ENCODE measurements at places on chromosomes 5 and 9. TPM values are rescaled to one million over a fixed set of nuclear protein-coding genes. Genes with fewer than 3 reads are reported as not detected.

The CDX1 gene
- total RNA-seq = not detected

The PCDHB9 gene
- total RNA-seq = not detected

The POLR3G gene
- 16.6 TPM for total RNA-seq

The STC2 gene
- 37.3 TPM for total RNA-seq

The NRARP gene
- 2.5 TPM for total RNA-seq

The THBS4 gene
- 0.23 TPM for total RNA-seq

The MSANTD3 gene
- total RNA-seq = 60.6 TPM

The ERAP2 gene
- total RNA-seq = 1.3 TPM

The PLAC8L1 gene
- 0.31 TPM for total RNA-seq

The BTNL8 gene
- total RNA-seq = not detected

The CER1 gene
- not detected for total RNA-seq

The FBN2 gene
- 18.3 TPM for total RNA-seq

The MATR3 gene
- 152 TPM for total RNA-seq

The ARID3C gene
- 0.21 TPM for total RNA-seq

The LCP2 gene
- not detected for total RNA-seq

The PFN3 gene
- total RNA-seq = not detected

The FOXD4L4 gene
- 0.07 TPM for total RNA-seq

The PRDM12 gene
- total RNA-seq = 0.21 TPM

The ZBTB26 gene
- total RNA-seq = 2.0 TPM

The PCDHGA2 gene
- 0.62 TPM for total RNA-seq

The SLC6A3 gene
- 0.97 TPM for total RNA-seq

The PCDHA9 gene
- total RNA-seq = not detected

The TMEM141 gene
- total RNA-seq = 78.9 TPM

The LVRN gene
- total RNA-seq = not detected

The IRX2 gene
- 1.7 TPM for total RNA-seq

The FSTL4 gene
- total RNA-seq = 4.9 TPM

The PELO gene
- total RNA-seq = 17.9 TPM

The PCDHA1 gene
- 0.29 TPM for total RNA-seq

The CYLC2 gene
- total RNA-seq = not detected

The FABP6 gene
- total RNA-seq = 0.53 TPM

The ENG gene
- 0.15 TPM for total RNA-seq

The ZNF608 gene
- total RNA-seq = 0.77 TPM

The CCL27 gene
- total RNA-seq = not detected

The PLPP7 gene
- total RNA-seq = not detected

The INSL6 gene
- total RNA-seq = not detected

The TSLP gene
- not detected for total RNA-seq

The FRMD3 gene
- total RNA-seq = 4.7 TPM

The STK32A gene
- 0.24 TPM for total RNA-seq

The NTRK2 gene
- not detected for total RNA-seq

The AUH gene
- 10.1 TPM for total RNA-seq

The GARIN3 gene
- total RNA-seq = not detected

The NMUR2 gene
- 0.10 TPM for total RNA-seq

The CCDC180 gene
- total RNA-seq = 1.2 TPM

The TRPM3 gene
- total RNA-seq = not detected

The ADAMTSL2 gene
- not detected for total RNA-seq

The PCDHGA5 gene
- 0.13 TPM for total RNA-seq

The DMRT3 gene
- total RNA-seq = not detected

The ADAMTS2 gene
- total RNA-seq = 0.10 TPM

The SPINK13 gene
- not detected for total RNA-seq

The RANBP17 gene
- 2.4 TPM for total RNA-seq

The PHF24 gene
- 0.14 TPM for total RNA-seq

The PPP2R2B gene
- total RNA-seq = 0.08 TPM

The SPATA31D4 gene
- total RNA-seq = not detected

The C5orf34 gene
- total RNA-seq = 5.3 TPM

The CYSRT1 gene
- 4.6 TPM for total RNA-seq

The F2RL2 gene
- total RNA-seq = 2.9 TPM

The OLFM1 gene
- 9.9 TPM for total RNA-seq

The SNCAIP gene
- total RNA-seq = not detected

The EQTN gene
- not detected for total RNA-seq
